ENCODE measurements at places on chromosomes 13 and 19.

- no peak for DNase-seq
Observed at GRCh38 chr13:111389621-111390521, 69.4 kb downstream of the TEX29 start.

DNA sequence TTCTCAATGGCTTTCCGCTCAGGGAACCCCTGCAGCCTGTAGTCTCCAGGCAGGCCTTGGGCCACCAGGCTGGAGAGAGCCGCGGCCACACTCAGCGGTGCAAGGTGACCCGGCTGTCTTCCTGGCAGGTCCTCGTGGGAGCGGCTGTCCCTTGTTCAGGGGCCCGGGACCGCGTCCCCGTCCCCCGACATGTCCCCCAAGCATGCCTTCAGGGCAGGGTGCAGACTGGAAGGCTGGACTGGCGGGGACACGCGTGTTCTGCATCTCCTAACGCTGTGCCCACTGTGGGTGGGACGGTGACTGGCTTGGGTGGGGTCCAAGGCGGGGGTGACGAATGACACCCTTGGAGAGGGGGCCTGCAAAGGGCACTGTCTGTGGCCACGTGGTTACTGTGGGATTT, 93.6 kb downstream of the WTIP start:
- no peak for DNase-seq

DNA sequence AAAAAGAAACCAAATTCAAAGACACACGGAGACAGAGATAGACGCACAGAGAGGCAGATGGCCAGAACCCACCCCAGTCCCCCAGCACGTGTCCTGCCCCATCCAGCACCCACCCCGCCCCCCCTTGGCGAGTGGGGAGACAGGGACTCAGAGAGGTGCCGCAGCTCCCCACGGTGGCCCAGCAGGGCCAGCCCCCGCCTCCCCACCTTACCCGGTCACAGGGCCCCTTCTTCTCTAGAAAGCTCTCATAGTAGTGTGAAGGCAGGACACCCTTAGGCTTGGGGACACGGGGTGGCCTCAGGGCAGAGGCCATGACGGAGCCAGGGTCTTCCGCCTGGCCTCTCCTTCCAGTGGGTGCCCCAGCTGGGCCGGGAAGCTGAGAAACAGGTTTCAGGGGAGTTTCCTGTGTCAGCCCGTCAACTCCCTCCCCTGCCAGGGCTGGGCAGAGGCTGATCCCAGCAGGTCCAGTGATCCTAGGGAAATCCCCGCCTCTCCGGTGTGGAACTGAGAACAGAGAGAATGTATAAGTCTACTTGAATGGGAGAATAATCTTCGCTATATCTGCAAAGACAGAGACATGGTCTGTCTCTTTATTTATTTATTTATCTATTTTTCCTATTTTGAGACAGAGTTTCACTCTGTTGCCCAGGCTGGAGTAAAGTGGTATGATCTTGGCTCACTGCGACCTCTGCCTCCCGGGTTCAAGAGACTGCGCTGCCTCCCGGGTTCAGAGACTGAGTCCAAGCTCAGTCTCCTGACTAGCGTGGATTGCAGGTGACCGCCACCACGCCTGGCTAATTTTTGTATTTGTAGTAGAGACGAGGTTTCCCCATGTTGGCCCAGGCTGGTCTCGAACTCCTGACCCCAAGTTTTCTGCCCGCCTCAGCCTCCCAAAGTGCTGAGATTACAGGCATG, at the start of gene STAP2:
TSS of gene STAP2 (minus strand) at position 387 of the 915 bp plus-strand sequence. CDS start at position 313, 74 bp downstream.
- peak; percentile 8 for DNase-seq

GRCh38 chr13:34967851-34968562, 25.9 kb downstream of the NBEA start:
- DNase-seq = no peak

- no peak for DNase-seq
Observed at GRCh38 chr13:80939581-80939980, 598.7 kb upstream of the SPRY2 start.

- peak; percentile 55 for DNase-seq
Observed at GRCh38 chr19:10979951-10980381, 19.1 kb downstream of the SMARCA4 start.

DNA sequence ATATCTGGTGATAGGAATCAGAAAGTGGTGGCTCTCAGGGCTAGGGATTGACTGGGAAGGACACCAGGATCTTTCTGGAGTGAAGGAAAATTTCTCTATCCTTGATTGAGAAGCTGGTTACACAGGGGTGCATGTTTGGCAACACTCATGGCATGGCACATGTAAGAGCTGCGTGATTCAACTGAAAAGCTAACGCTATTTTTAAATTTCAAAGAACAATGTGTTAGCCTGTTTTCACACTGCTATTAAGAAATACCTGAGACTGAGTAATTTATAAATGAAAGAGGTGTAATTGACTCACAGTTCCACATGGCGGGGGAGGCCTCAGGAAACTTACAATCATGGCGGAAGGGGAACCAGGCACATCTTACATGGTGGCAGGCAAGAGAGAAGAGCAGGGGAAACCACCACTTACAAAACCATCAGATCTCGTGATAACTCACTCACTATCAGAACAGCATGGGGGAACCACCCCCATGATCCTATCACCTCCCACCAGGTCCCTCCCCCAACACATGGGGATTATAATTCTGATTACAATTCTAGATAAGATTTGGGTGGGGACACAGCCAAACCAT, 7.4 kb downstream of the SIGLEC8 start:
- DNase-seq = no peak

DNA sequence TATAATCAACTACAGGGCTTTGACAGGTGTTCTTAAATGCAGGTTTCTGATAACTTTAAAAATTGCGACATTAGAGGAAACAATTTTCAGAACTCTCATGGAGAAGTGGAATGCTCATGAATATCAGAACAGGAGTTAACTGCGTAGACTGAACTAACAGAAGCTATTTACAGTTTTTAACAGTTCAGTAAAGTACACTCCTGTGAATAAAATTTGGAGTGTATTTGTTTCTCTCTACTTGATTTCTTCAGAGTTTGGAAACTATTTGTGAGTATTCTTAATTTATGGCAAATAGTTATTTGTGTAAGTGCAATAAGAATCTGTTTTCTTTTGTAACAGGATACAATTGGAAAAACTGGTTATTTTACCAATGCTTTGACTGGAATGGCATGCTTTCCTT, 114.4 kb downstream of the TNFRSF19 start:
- DNase-seq = no peak

- no peak for DNase-seq
Observed at GRCh38 chr13:20582026-20582425, 15.1 kb downstream of the IFT88 start.

Data from AG08396 (cell line).